ENCODE measurements at places on chromosomes 5 and 9.

DNA sequence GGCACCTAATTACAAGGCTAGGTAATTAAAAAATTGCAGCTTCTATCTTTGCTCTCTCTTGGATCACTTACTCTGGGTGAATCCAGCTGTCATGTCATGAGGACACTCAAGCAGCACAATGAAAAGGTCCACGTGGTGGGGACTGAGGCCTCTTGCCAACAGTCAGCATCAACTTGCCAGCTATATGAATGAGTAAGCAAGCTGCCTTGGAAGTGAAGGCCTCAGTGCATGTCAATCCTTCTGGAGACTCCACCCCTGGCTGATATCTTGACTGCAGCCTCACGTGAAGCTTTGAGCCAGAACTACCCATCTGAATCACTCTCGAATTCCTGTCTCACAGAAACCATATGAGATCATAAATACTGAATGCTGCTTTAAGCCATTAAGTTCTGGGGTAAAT, 140.5 kb downstream of the SNX18 start:
- DNase-seq = no peak

GRCh38 chr9:6247266-6247665, 31.7 kb downstream of the IL33 start:
- no peak for DNase-seq

DNA sequence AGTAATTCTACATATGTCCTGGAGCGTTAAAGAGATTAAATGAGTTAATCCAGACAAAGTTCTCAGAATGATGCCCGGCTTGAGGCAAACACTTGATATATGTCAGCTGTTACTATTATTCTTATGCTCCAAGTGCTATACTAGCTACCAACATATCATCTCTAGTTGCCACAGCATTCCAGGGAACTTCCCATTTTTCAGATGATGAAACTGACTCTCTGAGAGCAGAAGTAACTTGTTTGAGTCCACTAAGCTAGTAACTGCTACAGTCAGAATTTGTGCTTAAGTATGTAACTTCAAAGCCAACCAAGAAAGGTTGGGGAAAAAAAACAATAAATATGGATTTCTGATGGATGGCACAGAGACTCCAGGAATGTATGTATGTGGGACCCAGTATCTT, 98.1 kb downstream of the CDK5RAP2 start:
- DNase-seq = no peak

GRCh38 chr5:14379739-14380497, 201.7 kb upstream of the OTULINL start:
- DNase-seq = no peak

DNA sequence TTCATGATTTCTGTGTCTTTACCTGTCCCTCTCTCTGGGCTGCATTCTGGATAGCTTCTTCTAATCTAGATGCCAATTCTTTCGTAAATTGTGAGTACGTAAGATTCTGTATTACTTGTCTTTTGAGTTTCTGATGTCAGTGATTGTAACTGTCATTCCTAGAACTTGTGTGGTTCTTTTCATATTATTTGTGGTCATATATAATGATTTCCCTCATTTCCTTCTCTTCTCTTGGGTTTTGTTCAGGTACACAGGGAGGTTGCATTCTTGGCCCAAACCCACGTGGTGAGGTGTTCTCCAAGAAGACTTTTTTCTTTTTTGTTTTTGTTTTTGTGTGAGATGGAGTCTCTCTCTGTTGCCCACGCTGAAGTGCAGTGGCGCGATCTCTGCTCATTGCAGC, 13.8 kb downstream of the UGCG start:
- DNase-seq = no peak
